ENCODE measurements at places on chromosomes 4 and X.

- no peak for DNase-seq
These were observed 36.8 kb upstream of the SFRP2 start for GRCh38 chr4:153825691-153826090.

DNA sequence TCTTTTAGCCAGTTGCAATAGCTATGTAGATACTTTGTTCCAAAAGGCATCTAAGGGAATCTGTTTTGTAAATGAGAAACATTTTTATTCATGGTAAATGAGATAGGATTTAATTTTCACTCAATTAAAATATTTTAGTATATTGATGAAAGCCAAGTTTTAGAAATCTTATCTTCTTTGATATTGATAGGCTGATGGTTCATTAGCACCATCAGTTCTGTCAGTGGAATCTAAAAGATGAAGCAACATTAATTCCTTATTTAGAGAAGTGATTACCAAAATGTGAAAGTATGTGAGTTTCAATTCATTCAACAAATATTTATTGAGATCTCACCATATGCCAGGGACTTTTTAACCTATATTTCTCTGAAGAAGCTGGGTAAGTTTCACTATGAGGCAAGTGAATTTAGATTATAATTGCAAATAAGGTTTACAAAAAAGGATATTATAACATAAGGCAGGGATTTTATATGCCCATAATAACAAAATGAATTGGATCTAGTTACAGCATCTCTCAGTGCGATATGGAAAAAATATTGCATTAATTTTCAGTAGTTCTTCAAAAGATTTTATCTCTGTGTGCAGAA lies 79.3 kb downstream of the GABRB1 start:
- no peak for DNase-seq

DNA sequence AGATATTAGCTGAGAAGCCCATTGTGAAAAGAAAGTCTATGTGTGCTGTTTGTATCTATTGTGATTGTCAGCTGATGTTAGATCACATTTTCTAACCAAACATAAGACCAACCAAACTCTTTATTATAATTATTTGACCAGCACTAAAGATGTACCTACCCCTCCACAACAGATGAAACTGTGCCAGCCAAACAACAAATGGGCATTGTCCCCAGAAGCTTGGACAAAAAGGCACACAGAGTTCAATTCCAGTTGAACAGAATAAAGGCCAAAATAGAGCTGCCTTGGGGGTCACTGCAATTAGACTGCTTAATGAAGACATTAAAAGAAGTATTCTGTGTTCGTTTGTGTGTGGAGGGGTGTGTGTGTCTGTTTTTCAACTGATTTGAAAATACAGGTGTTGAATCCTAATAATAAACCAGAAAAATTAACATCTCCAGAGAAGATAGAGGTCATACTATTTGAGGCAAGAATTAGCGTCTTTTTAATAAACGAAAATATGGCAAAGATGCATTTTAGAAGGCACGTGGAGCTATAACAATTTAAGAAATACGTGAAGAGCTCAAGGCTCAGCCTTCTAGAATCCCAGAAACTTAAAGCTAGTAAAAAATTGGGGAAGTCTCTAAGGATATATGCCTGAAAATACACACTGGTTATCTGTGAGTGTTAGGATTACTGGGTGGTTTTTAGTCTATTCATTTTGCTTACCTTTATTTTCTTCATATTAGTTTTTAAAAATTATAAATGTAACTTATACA lies 2.2 kb downstream of the SPP1 start:
- no peak for DNase-seq

DNA sequence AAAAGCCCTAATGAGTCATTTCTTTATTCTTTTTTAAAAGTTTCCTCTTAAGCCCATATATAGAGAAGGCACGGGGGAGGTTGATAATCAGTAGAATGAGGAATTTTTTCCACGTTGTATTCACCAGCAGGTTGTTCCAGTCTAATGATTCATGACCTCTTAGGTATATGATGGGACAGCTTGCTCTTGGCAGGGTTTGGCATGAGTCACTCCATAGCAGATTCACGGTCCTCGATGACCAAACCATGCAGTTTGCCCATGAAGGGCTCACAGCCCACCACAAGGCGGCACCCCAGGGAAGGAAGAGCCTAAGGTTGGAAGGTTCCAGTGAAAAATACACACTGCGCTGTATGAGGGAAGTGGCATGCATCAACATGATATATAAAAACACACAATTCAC lies 623.8 kb upstream of the DIPK2B start:
- DNase-seq, result peak; percentile 61

- no peak for DNase-seq
These were observed 15.3 kb upstream of the UBA1 start for GRCh38 chrX:47178337-47178736.

- no peak for DNase-seq
These were observed 8.4 kb downstream of the CORIN start for GRCh38 chr4:47829438-47829837.

- DNase-seq, result no peak
These were observed 164.6 kb downstream of the BANK1 start for GRCh38 chr4:101954975-101955678.

- no peak for DNase-seq
These were observed 115.6 kb upstream of the NR3C2 start for GRCh38 chr4:148557793-148558192.

- no peak for DNase-seq
These were observed 110.0 kb downstream of the PPARGC1A start for GRCh38 chr4:23779839-23780238.

GRCh38 chrX:111159232-111159631 lies 63.2 kb downstream of the PAK3 start:
- DNase-seq, result no peak

- DNase-seq, result no peak
These were observed 236.0 kb downstream of the GPC3 start for GRCh38 chrX:133749370-133749769.

DNA sequence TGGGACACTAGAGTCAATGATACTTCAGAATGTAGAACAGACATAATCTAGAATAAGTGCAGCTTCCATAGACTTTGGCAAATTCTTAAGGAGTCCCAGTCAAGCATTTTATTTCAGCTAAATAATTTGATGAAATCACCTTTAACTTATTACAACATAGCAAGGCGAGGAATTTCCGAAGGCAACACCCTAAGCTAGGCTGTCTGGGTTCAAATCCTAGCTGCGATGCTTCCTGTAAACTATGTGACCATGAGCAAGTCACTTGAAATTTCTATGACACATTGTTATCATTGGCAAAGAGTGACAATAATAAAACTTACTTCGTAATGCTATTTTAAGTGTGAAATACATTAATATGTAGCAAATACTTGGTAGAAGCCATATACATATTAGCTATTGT lies 679.1 kb downstream of the DMD start:
- DNase-seq, result no peak

GRCh38 chr4:19831644-19832285 lies 419.9 kb upstream of the SLIT2 start:
- DNase-seq, result no peak

DNA sequence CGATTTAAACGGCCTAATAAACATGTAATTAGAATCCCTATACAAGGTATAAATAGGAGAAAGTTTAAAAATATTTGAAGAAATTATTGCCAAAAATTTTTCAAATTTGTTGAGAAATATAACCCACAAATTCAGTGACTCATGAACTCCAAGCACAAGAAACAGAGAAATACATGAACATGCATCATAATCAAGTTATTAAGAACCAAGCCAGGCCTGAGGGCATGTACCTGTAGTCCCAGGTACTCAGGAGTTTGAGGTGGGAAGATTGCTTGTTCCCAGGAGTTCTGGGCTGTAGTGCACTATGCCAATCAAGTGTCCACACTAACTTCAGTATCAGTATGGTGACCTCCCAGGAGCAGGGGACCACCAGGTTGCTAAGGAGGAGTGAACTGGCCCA lies 341.9 kb downstream of the CAMK2D start:
- DNase-seq, result no peak

DNA sequence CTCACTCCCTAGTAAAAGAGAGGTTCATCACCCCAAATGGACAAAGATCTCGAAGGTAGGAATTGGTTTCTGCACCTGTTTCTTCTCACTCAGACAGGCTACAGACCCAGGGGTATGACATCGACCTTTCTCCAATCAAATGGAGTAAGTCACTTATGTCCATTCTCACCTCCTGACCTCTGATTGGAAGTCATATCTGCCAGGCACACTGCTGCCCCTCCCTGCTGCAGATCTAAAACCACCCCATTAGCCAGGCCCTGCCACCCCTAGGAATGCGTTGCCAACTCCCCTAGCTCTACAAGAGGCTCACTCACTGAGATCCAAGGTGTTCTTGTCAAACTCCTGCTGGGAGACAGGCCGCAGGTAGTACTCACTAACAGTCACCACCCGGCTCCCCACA lies 6.8 kb downstream of the GPKOW start:
- no peak for DNase-seq

GRCh38 chr4:89403826-89404225 lies 96.2 kb upstream of the GPRIN3 start:
- DNase-seq, result no peak

- no peak for DNase-seq
These were observed 68.7 kb downstream of the SUPT20HL2 start for GRCh38 chrX:24245202-24245601.

- DNase-seq, result no peak
These were observed 284.8 kb upstream of the INTU start for GRCh38 chr4:127347936-127348335.

All from stimulated activated CD4-positive, alpha-beta T cell treated with anti-CD3 and anti-CD28 coated beads, Interleukin-2, amount 100 ng/mL, for 4 hours (primary cell).